ENCODE measurements at places on chromosomes 7 and 10.

- DNase-seq: no peak
Measured at GRCh38 chr7:99465421-99465768, 572 bp downstream of the ATP5MF start.

DNA sequence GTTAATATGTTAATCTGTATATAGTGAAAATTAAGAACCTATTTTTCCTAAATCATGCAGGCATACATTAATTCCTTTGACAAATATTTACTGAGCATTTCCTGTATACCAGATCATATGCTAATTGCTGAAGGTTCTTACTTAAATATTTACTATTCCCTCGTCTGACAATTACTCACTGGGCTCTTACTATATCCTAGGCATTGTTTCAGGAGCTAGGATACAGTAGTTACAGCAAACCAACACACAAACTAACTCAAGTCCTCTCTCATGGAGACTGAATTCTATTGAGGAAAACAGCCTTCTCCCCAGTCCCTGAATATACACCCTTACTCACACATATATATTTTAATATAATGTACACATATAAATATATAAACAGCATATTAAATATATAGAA is 786.0 kb downstream of the NRG3 start:
- no peak for DNase-seq

DNA sequence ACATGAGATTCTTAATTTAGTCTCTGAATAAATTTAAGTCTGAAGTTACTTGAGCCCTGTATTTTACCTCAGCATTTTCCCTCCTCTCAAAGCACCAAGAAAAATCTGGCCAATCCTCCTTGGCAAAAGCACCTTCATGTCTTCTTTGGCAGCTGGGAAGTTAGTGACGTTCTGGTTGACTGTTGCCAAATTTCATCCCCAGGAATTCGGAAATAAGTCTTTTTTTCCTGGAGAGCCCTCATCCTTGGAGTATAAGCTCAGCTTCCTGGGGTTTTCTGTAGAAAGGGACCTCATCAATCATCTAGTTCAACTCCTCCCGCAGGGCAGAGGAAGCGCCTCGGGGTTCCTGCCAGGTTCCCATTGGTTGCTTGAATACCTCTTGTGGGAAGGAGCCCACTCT is 377.6 kb downstream of the PHTF2 start:
- no peak for DNase-seq

DNA sequence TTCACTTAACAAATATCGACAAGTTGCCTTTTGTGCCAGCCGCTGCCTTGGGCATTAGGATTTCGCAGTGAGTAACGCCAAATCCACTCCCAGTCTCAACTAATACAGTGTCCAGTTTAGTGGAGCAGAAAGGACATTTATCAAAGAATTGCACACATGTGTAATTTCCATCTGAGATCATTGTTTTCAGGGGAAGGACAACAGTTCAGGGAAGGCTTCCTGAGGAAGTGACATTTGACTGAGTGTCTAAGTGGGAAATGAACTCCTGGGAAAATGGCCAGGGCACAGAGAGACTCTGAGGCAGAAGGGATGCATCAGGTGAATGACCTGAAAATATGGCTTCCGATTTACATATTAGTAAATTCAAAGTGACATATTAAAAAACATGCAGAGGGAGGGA is 89.4 kb downstream of the ITGA8 start:
- DNase-seq: no peak

- DNase-seq: no peak
Measured at GRCh38 chr7:116938678-116939077, 14.6 kb upstream of the ST7 start.

GRCh38 chr10:93408783-93409182 is 73.4 kb downstream of the MYOF start:
- DNase-seq: no peak

GRCh38 chr7:97446361-97446760 is 285.5 kb upstream of the TAC1 start:
- DNase-seq: no peak

DNA sequence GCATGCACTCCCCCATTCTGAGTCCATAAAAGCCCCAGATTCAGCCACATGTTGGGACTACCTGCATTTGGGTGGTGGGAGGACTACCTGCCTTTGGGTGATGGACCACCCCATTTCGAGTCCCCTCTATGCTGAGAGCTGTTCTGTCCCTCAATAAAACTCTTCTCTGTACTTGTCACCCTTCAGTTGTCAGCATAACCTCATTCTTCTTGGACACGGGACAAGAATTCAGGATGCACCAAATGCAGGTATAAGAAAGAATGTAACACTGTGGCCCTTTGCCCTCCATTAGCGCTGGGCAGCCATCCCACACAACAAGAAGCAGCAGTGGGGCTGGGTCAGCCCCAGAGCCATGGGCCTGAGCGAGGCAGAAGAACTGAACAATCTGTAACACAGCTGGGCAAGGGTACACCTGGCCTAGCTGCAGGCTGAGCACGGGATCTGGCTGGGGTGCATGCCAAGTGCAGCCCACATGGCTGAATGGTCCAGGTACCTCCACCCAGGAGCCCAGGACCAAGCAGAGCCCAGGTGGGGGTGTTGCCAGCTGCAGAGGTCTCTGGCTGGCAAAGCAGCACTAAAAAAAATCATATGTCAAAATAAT is 1344.3 kb upstream of the LRRTM3 start:
- no peak for DNase-seq

DNA sequence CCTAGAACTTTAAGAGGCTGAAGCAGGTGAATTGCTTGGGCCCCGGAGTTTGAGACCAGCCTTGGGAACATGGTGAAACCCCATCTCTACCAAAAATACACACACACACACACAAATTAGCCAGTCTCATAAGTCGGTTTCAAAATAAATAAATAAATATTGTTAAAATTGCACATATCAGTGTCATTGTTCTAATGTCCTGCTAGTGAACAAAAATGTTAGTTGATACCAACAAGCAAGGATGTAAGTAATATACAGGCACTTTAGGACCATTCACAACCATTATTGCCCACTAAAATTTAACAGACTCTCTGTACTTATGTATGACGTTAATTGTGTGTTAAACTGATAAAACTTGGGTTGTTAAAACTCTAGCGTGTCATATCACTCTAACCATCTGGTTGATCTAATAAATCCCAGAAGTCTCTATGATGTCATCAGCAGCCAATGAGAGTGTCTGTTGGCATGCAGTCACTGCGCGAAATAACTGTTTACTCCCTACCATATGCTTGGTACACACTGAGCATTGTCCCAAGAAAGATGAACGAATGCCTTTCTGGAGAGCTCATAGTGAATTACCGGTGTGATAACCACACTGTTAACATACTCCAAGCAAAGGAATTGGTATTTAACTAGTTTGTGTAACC is 30.4 kb upstream of the OTUD1 start:
- no peak for DNase-seq

DNA sequence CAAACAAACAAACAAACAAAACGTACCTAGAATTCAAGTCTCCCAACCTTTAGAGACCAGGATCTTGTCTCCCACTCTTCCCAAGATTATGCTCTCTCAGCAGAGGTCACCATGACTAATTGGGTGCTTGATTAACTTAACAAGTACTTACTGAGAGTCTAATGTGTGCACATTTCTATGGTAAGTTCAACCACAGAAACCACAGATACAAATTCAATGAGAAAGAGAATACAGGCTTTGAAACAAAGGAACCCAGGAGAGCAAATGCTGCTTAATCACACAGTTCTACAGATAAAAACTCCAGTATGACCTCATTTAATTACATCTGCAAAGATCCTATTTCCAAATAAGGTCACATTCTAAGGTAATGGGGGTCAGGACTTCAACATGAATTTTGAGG is 142.8 kb downstream of the DNAJC1 start:
- no peak for DNase-seq

GRCh38 chr10:14671386-14671831 is 103.3 kb downstream of the FAM107B start:
- no peak for DNase-seq

GRCh38 chr7:91288208-91288824 is 24.1 kb downstream of the FZD1 start:
- DNase-seq: peak; percentile 9

GRCh38 chr10:95756041-95756761 is at the start of gene ENTPD1:
TSS of gene ENTPD1 (plus strand) at chr10:95756163. CDS start at chr10:95756240, 77 bp downstream.
- no peak for DNase-seq

DNA sequence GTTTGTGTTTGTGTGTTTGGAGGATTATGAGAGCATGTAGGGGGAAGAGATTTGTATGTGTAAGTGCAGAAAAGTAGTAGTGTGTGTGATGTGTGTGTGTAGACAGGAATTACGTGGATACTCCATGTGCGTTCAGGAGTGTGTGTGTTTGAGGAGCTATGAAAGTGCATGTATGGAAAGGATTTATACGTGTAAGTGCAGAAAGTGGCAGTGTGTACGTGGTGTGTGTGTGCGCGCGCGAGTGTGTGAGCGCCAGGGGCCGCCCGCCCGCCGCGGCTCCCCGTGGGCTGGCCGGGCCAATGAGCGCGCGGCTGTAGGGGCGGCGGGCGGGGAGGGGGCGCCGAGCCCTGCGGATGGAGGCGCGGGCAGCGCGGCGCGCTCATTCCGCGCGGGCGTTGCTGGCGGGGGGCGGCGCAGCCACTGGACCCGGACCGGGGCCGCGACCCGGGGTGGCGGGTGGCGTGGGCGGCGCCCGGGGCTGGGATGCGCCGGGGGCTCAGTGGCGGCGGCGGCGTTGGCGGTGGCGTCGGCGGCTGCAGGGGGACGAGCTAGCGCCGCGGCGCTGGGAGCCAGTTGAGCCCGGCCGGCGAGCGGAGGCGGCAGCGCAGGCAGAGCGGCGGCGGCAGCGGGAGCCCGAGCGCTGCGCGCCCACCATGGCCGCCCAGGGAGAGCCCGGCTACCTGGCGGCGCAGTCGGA is at the start of gene BICC1:
Gene BICC1, plus strand, starts transcription at position 382 of the 697 bp plus-strand sequence. Its CDS starts 272 bp downstream, at position 654.
- DNase-seq: no peak

DNA sequence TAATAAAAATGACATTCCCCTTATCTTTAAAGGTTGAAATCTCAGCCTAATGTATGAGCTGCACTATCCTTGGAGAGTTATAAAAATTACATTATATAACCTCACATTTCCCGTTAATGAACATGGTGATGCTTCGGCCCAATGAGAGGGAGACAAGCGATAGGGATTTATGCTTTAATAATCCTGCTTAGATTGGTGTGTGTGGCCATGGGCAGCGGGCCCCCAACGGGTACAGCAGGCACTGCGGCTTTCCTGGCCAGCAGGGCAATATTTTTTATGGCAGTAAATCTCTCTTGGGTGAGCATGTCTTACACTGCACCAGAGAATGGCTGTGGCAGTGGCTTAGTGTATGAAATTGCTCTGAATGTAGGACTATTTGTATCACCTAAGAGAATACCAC is 246.3 kb downstream of the GFRA1 start:
- no peak for DNase-seq

DNA sequence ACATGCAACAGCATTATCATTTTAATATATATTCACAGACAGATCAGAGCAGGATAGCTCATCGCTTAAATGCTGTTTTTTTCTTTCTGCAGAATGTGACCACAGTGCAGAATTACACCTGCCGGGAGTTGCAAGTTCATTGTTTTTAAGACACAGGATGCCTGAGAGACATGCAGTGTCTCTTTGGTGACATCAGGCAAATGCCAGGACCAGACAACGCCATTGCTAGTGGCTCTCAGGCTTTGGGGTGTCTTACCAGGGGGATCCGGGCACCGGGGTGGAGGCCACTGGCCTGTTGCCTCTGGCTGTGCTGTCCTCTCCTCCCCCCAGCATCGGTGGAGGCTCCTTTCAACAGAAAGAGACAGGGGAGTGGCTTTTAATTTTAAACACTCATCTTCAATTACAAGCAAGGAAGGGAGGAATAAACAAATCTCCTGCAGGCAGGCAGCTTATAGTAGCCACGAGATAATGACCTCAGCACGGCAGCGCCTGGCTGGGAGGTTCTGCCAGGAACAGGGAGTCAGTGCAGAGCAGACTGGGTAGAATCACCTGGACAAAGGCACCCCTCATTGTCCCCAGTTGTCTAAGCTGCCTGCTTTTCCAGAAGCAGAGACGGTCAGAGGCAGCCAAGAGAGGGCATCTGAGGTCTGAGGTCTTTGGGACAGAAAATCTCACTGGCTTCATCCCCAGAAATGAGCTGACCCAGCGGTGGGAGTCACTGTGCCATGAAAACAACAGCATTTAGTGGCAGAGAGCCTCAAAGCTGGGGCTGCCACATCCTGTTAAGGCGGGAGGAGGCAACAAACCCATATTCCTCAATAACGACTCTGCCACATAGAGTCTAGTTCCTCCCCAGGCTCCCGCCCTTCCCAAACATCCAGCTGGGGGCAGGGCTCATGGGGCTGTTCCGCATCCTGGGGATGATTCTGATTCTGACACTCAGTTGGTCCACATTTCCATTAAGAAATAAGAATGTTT is 148.4 kb downstream of the TCERG1L start:
- DNase-seq: no peak

- no peak for DNase-seq
Measured at GRCh38 chr10:78889536-78890063, 179.2 kb upstream of the ZMIZ1 start.

- no peak for DNase-seq
Measured at GRCh38 chr7:101084865-101085161, 468 bp upstream of the TRIM56 start.

GRCh38 chr7:51970961-51971665 is 654.5 kb upstream of the COBL start:
- DNase-seq: no peak

- no peak for DNase-seq
Measured at GRCh38 chr7:99387912-99388311, 13.4 kb downstream of the ARPC1B start.

DNA sequence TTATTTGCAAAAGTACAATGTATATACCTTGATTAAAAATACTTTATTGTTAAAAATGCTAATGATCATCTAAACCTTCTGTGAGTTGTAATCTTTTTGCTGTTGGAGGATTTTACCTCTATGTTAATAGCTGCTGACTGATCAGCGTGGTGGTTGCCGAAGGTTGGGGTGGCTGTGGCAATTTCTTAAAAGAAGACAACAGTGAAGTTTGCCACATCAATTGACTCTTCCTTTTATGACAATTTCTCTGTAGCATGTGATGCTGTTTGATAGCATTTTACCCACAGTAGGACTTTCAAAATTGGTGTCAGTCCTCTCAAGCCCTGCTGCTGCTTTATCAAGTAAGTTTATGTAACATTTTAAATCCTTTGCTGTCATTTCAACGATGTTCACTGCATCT is 16.9 kb upstream of the ENTPD1 start:
- DNase-seq: no peak

DNA sequence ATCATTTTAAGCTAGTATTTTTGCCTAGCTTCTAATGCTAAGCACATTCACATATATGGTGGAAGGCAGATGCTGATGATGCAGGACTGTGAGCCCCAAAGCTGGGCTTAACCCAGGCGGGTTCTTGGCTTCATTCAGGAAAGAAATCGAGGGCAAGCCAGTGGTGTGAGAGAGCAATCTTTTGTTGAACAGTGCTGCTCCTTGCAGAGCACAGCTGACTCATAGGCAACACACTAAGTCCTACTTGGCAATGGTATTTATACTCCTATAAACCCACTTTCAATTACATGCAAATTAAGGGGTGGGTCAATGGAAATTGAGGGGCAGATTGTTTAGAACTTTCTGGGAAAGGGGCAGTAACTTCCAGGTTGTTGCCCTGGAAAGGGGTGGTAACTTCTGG is 42.0 kb upstream of the CELF2 start:
- no peak for DNase-seq

GRCh38 chr10:25457552-25457951 is 282.8 kb downstream of the GPR158 start:
- no peak for DNase-seq

GRCh38 chr7:155997431-155998327 is 185.4 kb upstream of the SHH start:
- no peak for DNase-seq

All from CD4-positive, alpha-beta T cell treated with Interleukin-6 for 4 hours (primary cell).